Jurkat, Clone E6-1 (cell line): ENCODE measurements at places on chromosomes 6 and 20.
A peak's percentile ranks its signal among the peaks of the same experiment; 100 is the strongest.

- DNase-seq: no peak
Observed at GRCh38 chr6:167079853-167080297, 43.0 kb upstream of the CCR6 start.

DNA sequence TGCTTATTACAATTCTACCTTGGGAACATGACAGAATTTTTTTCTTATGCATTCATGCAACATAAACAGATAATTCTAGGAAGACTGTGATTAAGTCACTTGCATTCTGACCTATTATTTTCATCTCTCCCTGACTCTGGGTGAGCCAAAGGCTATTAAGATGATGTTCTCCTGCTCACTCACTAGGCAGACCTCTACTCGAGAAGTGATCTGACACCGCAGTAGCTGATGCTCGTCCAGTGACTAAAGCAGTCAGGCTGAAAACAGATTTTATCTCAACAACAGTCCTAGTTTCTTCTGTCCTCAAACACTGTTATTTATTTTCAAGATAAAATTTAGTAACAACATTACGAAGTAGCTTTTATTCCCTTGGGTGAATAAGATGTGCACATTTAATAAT is 17.3 kb downstream of the NAA20 start:
- DNase-seq: no peak

- no peak for DNase-seq
Observed at GRCh38 chr6:18391023-18391422, 3.9 kb downstream of the RNF144B start.

- DNase-seq: no peak
Observed at GRCh38 chr20:3367089-3367488, 40.4 kb downstream of the DNAAF9 start.

GRCh38 chr6:2596222-2596621 is 154.5 kb downstream of the MYLK4 start:
- DNase-seq: no peak

- DNase-seq: no peak
Observed at GRCh38 chr6:147322299-147323162, 118.3 kb downstream of the STXBP5 start.

GRCh38 chr6:164208371-164208770 is 793.9 kb downstream of the QKI start:
- DNase-seq: no peak

GRCh38 chr6:167689278-167689677 is 137.4 kb upstream of the AFDN start:
- DNase-seq: no peak

DNA sequence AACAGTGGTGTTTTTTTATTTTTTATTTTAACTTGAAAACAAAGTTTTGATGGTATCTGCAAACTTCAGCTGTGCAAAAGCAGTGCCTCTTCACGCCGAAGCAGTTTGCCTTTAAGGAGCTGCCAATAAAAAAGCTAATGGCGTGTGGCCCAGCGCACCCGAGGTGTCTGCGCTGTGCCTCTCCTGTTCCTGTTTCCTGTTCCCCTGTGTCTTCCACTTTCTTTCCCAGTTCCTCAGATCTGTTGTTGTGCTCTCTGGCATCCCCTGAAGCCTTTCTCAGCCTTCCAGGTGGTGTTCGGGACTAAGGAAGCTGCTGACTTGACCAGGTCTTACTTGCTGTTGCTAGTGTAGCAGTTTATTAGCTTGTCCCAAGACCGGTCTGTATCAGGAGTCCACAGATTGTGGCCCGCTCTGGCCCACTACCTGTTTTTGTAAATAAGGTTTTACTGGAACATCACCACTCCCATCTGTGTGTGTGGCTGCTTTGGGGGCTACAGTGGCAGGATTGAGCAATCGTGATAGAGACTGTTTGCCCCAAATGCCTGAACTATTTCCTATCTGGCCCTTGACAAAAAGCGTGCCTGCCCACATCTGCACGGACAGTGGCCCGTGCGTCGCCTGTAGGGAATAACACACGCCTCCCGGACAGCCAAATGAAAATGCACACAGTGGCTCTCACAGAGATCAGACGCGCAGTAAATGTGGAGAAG is 178.3 kb downstream of the TMEM242 start:
- DNase-seq: no peak

- peak; percentile 58 for DNase-seq
Observed at GRCh38 chr6:149545258-149545753, 537 bp downstream of the PPIL4 start.

DNA sequence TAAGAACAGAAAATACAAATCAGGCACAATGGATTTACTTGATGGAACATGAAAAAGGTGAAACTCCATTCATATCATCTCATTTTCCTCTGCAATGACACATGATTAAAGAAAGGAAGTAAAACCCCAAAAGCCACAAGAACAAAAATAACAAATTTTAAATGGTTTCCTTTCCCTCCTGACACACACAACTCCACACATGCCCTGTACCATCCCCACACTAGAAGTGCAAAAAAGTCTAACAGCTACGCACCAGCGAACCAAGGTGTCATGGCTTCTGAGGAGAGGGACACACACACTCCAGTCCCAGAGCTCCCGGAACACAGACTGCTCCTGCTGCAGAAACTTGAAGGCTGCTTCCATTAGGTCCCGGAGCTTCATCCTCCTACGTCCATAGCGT is 25.3 kb downstream of the MDN1 start:
- peak; percentile 73 for DNase-seq

DNA sequence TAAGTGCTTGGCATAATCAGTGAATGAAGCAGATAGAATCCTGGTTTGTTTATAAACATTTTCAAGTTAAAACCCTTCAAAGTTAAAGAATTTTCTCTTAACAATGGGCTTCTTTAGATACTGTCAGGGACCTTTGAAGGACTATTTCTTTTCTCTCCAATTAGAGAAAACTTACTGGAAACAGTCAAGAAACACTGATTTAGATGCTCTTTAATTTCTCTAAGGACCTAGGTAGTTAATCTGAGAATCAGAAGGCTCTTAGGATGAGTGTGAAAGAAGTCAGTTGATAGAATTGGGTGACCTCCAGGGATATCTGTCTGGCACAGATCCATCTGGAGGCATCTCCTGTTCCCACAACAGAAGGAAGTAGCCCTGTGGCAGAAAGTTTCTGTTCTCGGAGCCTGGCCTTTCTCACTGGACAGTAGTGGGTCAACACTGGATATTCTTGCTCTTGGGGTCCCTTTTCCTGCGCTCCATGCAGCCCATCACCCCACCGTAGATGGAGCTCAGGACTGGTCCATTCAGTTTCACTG is 22.5 kb downstream of the KIAA0408 start:
- DNase-seq: no peak

DNA sequence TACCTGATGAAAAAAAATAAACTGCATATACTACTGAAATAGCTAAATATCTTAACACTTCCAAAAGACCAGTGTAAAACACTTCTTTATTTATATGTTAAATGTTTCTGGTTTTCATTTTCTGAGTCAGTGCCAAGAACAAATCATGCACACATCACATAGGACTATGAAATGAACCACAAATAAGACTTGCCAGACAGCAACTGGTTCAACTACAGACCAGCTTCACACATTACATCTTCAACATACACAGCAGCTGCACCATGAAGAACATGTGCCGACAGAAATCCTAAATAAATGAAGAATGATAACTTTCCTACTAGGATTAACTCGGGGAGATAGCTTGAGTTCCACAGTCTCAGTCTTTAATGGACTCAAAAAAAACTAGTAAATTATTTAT is 168.3 kb upstream of the STXBP5 start:
- no peak for DNase-seq

- no peak for DNase-seq
Observed at GRCh38 chr6:331622-332521, 39.6 kb downstream of the DUSP22 start.

- no peak for DNase-seq
Observed at GRCh38 chr20:63417097-63417737, 55.2 kb downstream of the KCNQ2 start.

DNA sequence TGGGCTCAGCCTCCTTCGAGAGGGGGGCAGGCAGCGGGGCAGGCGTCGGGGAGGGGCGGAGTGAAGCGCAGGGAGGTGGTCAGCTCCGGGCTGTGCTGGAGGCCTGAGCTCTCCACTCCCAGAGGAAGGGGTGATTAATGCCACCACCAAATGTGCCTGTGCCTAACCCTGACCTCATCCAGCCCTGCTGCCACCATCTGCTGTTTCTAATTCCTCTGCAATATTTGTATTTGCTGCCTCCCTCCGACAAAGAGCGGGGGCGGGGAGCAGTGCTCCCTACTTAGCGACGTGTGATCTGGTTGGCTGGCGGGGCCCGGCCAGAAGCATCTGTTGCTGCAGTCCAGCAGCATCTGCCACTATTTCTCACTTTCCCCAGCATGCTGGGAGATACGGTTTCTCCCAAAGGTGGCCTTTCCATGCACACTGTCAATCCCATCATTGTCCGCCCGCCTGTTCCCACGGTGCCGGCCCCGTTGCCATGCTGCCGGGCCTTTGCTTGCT is 47.0 kb downstream of the DLL1 start:
- DNase-seq: no peak

DNA sequence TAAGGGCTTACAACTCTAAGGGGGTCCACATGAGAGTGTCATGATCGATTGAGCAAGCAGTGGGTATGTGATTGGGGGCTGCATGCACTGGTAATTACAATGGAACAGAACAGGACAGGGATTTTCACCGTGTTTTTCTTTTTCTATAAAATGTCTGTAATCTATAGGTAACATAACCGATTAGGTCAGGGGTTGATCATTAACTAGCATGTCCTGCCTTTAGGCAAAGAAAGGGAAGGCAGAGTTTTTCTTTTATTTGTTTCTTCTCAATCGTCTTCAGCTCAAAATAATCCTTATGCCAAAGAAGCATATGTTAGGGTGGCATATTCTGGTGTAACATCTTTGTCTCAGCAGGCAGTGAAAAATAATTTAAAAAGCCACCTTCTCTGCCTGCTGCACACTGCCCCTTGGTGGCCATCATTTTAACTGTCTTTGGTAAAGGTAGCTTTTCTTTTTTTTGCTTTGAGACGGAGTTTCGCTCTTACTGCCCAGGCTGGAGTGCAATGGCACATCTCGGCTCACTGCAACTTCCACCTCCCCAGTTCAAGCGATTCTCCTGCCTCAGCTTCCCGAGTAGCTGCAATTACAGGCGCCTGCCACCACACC is 9.7 kb upstream of the CEP43 start:
- no peak for DNase-seq

DNA sequence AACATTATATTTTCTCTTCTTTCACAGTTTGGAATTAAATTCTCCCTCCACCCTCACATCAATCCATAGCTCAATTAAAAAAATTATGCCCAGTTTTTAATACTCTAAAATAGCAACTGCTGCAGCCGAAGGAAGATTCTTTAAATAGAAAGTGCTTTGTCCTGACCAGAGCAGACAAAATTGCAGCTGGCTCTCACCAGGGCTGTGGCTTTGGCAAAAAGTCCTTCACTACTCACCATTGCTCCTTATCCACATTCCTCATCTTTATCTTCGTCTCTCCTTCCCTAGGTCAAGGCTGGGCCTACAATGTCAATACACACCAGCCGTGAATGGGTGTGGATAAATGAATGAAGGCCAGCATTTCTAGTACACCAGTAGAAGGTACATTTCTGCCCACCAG is 107.9 kb upstream of the VGLL2 start:
- DNase-seq: no peak

- DNase-seq: no peak
Observed at GRCh38 chr20:1825507-1825906, 69.7 kb upstream of the SIRPA start.

DNA sequence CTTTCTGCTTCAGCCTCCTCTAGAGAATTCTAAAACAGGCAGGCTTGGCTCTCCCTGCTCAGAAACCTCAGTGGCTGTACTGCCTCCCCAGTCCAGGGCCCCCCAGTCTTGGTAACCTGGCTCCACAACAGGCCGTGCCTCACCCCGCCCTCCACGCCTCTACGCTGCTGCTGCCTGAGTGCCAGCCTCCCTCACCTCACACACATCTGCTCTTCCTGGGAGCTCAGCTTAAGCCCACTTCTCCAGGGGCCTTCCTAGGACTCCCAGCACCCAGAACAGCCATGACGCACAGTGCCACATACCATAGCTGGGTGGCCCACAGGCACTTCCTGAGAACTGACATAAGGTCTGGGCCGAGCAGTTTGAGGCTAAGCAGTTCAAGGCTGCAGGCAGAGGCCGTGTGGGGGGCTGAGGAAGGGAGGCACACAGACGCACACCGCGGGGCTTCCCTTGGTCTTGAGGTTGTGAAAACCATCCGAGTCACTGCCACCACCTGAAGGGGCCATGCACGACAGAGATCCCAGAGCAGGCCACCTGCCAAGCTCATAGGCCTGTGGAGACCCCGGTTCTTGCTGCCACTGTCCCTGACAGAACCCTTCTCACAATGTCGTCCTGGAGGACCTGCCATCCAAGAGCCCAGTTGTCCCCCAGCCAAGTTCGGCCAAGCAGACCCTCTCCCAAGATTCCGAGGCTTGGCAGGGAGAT is 42.6 kb downstream of the DSTN start:
- peak; percentile 72 for DNase-seq

- no peak for DNase-seq
Observed at GRCh38 chr6:126546541-126547120, 206.7 kb downstream of the CENPW start.
